Activated naive CD8-positive, alpha-beta T cell treated with anti-CD3 and anti-CD28 coated beads, Interleukin-2, amount 50 U/mL, for 24 hours (primary cell): ENCODE measurements at places on chromosomes 5 and 9.
A peak's percentile ranks its signal among the peaks of the same experiment; 100 is the strongest.

GRCh38 chr5:141508798-141509611 is 20.1 kb downstream of the PCDHGC5 start:
- DNase-seq = no peak

- no peak for DNase-seq
These were observed 86.2 kb downstream of the PSAT1 start for GRCh38 chr9:78383130-78383529.

GRCh38 chr5:1793301-1793740 is 6.3 kb downstream of the MRPL36 start:
- peak; percentile 63 for DNase-seq

- no peak for DNase-seq
These were observed 57.6 kb downstream of the SLF1 start for GRCh38 chr5:94675965-94676618.

DNA sequence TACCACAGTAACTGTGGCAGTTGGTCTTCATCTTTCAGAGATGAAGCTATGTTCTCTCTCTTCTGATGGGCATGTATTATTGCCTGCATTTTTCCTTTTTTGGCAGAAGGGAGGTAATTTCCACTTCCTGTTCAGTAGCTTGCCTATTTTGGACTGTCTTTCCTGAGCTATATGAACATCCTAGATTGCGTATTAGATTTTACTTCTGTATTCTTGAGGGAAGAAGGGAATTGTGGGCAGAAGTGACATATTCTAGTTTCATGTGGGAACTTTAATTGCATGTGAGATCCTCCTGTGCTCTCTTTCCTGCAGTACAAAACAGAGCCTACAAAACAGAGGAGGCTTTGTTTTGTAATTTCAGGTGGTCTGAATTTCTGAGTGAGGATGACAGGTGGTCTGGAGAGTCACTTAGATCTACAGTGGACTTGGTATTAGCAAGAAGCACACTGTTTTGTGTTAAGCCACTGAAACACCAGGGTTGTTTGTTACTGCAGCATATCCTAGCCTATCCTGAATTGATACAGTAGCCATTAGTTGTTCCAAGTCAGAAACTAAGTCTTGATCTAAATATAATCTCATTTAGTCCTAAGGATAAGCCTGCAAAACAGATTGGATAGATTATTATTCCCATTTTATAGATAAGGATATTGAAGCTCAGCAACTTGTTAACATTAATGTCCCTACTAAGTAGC is 68.1 kb downstream of the AOPEP start:
- no peak for DNase-seq

GRCh38 chr9:106916466-106917235 is 53.7 kb downstream of the ZNF462 start:
- DNase-seq = no peak

DNA sequence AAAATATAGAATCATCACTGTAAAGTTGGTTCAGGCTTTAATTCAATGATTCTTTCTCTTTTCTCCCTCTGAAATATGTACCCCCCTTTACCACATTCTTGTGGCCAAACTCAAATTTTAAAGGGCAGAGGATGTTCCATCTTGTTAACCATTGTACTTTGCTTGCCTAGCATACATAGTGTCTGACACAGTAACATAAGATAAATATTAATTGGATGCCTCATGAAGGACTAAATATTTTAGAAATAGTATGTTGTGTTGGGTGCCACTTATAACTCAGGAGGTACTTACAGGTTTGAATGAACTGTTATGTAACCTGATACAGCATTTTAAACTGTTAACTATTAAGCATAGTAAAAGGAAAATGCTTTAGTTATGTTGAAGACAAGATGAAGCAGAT is 71.5 kb downstream of the NIPBL start:
- no peak for DNase-seq

- no peak for DNase-seq
These were observed 113.5 kb downstream of the CAAP1 start for GRCh38 chr9:26779062-26779461.

GRCh38 chr5:14178091-14178490 is 34.9 kb downstream of the TRIO start:
- no peak for DNase-seq

DNA sequence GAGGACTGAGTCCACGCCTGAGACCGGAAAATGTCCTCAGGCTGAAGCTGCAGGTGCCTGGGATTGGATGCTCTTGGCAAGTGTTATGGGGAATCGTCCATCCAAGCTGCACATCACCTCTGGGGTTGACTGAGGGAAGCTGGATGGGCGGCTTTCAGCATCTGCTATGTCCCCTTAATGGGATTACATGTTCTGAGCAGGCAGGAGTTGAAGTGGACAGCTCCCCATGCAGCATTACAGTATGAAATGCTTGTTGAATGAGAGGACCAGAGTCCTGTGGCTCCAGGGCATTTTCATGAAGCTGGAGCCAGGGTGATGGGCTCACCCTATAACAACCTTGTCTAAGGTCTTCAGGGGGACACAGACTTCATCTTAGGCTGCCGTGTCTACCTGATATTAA is 270.9 kb downstream of the HSPA4 start:
- DNase-seq = no peak

DNA sequence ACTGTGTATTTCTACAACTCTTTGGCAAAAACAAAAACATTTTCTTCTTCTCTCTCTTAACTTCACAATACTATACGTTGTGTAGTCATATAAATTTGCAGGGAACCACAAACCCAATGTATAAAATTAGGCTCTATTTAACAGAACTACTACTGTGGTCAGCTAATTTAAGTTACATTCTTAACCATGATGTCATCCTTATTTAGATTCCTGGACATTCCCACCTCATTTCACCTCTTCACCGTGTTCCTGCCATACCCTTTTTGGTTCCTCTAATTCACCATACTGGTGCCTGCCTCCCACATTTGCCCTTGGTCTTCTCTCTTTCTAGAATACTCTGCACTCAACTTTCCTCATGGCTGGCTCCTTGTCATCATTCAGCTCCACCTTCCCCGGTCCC is 75.7 kb upstream of the SH3GL2 start:
- no peak for DNase-seq

- DNase-seq = no peak
These were observed 179.1 kb downstream of the AUH start for GRCh38 chr9:91182429-91183225.

GRCh38 chr9:133375116-133375723 is 640 bp downstream of the SURF4 start:
- DNase-seq = peak; percentile 54

GRCh38 chr5:127011153-127011552 is 19.2 kb downstream of the MARCHF3 start:
- no peak for DNase-seq

DNA sequence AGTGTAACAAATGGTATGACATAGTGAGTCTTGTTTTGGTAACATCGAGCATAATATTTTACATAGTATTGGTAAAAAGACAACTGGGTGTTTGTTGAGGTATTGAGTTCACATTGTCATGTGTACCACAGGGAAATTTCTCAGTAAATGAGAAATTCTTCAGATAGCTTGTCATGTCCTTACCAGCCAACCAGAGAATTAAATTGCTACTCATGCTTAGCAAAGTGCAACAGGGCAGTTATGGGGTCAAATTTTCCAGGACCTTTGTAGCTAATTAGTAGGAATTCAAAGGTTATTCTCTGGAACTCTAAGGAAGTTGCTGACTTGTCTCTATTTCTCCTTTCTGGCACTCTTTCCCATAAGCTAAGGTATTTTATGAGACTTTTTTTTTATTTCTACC is 595.7 kb downstream of the EFNA5 start:
- no peak for DNase-seq

DNA sequence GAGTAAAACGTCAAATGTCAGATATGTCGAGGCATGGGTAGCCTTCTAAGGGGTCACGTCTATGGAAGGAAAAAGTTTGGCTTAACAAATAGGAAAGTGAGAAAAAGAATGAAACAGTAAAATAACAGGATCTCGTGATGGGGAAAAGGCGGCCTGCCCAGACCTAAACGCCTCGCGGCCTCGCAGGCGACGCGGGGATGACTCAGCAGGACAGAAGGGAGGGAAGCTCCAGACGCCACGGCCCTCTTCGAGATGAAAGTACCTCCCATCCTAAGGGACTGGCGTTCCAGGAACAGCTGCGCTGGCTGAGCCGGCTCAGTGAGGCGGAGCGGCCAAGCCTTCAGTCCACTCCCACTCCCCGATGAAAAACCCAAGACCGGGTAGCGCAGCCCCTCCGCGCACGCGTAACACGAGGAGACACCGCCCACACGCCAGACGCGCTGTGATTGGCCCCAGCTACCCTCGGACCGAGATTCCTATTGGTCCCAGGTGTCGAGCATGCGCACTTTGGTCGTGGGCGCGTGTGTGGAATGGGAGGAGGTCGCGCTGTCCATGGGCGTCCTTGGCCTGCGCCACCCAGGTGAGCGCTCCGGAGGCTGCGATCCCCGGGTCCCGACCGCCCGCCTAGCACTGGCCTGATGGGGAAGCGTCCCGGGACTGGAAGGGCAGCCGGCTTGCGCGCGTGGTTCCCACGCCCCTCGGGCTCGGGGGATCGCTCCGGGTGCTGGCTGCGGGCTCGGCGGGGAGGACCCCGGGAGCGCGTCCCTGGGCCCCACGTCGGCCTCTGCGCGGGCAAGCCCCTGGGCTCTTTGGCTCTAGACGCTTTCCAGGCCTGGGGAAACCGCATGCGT is 588.5 kb downstream of the MTRR start:
- peak; percentile 82 for DNase-seq

- no peak for DNase-seq
These were observed 55.1 kb upstream of the CNOT6 start for GRCh38 chr5:180438785-180439780.

GRCh38 chr5:35233601-35234000 is 3.3 kb upstream of the PRLR start:
- DNase-seq = no peak

- DNase-seq = peak; percentile 32
These were observed 7.1 kb downstream of the RAPGEF1 start for GRCh38 chr9:131732636-131733289.

DNA sequence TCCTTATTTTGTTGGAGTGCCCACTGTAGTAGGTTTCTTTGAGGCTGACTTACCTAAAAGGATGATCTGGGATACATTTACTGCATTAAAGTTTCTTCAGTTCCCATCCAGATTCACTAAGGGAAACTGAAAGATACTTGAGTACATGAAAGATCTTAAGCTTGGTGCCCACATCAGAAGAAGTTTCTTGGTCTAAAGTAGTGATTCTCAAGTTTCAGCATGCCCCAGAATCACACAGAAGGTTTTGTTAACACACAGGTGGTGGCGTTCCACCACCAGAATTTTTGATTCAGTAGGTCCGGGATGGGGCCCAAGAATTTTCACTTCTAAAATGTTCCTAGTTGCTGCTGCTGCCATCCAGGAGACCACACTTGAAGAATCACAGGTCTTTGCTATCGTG is 171.0 kb downstream of the ZNF462 start:
- DNase-seq = no peak

- peak; percentile 7 for DNase-seq
These were observed 125.9 kb downstream of the APBA1 start for GRCh38 chr9:69546265-69546664.

GRCh38 chr5:77103457-77103856 is 16.4 kb upstream of the ZBED3 start:
- no peak for DNase-seq

GRCh38 chr9:129075996-129076639 is 4.8 kb upstream of the DOLPP1 start:
- no peak for DNase-seq

- DNase-seq = no peak
These were observed 611 bp downstream of the CIZ1 start for GRCh38 chr9:128190516-128191405.

DNA sequence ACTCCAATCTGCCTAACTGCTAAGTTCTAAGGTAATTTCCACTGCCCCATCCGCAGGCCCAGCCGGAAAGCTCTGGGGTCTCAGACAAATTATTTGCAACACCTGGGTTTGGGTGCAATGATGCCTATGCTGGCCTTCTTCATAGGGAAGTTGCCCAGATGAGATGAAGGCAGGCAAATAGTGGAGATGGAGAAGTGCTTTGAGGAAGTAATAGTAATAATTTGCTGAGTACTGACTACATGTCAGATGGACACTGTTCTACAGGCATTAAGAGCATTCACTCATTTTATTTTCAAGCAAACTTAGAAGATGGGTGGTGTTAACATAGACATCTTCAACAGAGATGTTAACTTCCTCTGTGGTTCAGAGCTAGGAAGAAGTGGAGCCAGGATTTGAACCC is 3.8 kb downstream of the PCDH12 start:
- DNase-seq = no peak

DNA sequence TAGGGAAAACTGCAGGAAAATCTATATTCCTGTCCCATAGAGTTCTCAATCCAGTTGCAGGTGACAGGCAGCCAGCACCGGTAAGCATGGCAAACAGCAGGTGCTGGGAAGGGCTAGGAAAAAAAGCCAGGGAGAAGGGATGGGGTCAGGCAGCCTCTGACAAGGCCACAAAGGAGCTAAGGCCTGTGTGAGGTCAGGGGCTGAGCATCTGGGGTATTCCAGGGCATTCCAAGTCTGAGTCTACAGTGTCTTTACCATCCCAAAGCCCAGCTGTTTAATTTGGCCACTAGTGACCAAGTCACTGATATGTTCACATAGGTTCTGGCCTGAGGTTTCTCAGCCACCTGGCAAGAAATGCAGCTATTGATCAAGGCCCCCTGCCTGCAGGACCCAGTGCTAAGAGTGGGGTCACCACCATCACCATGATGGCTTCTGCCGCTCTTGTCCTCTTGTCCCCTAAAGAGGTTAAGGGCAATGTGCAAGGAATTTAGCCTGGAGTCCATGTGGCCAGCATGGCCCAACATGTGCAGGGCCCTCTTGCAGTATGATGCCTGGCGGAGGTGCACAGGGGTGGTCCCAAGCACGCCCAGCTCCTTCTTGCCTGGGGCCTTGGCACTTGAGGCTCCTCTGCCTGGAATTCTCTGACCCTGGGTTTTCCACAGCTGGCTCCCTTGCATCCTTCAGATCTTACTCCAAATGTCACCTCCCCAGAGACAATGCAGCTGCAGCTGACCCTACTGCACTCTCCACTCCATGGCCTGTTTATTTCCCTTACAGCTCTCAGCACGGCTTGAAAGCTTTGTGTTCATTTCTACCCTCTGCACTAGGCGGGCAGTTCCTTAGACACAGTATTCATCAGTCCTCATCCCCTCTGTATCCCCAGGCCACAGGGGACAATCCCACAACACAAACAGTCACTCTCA is 213.1 kb downstream of the MSX2 start:
- no peak for DNase-seq

- no peak for DNase-seq
These were observed 9.9 kb downstream of the SYNPO start for GRCh38 chr5:150650021-150651006.

- DNase-seq = no peak
These were observed 85.8 kb downstream of the MTREX start for GRCh38 chr5:55393501-55394175.

- DNase-seq = no peak
These were observed 5.5 kb downstream of the SLC25A2 start for GRCh38 chr5:141298376-141298775.

DNA sequence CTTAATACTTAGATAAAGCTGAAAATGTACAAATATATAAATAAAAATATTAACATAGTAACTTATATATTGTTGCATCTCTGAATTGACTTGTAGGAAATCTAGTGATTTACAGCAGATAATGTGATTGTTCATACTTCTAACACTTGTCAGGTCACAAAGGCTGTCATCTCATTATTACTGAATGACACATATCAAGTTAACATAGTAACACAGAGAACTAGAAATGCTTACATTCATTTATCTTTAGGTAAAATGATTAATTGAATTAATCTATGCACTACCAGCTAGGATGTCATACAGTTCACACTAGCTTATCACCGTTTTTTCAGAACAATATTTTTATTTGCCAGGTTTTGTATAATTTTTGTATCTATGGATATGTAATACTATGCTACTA is 189.8 kb upstream of the SH3GL2 start:
- DNase-seq = no peak
